ENCODE measurements at places on chromosomes 1 and 21. TPM values are rescaled to one million over a fixed set of nuclear protein-coding genes. Genes with fewer than 3 reads are reported as not detected.

DNA sequence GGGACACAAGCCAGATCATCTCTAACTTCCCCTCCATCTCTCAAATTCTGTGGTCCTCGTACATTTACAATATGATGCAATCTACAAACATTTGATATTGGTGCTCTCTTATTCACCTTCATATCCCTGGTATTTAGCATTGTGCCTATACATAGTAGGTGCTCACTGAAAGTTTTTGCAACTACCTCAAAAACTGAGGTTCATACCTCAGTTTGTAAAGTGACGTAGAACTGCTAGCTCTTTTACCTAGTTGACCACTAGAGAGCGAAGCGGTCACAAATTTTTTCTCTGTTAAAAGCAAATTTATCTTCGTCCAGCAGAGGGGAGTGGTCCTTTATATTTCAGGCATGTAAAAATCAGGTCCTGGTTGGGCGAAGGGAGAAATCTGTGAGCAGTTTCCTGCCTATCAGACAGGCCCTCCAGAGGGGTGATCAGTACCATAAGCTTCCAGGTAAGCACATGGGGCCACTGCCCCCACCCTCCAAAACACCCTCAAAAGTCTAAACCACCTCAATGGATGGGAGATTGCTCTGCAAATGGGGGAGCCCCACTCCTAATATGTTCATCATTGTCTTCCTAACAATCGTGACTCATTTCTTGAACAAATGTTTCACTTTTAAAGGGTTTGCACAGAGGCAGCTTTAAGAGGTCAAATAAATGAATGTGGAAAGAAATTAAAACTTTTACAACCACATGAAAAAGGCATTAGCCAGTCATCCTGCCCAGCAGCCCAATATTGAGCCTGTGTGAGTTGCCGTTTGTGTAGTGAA lies 10.6 kb upstream of the HLCS start:
- DNase-seq, result no peak

- DNase-seq, result no peak
Observed at GRCh38 chr21:31686272-31686915, 26.9 kb downstream of the SOD1 start.

DNA sequence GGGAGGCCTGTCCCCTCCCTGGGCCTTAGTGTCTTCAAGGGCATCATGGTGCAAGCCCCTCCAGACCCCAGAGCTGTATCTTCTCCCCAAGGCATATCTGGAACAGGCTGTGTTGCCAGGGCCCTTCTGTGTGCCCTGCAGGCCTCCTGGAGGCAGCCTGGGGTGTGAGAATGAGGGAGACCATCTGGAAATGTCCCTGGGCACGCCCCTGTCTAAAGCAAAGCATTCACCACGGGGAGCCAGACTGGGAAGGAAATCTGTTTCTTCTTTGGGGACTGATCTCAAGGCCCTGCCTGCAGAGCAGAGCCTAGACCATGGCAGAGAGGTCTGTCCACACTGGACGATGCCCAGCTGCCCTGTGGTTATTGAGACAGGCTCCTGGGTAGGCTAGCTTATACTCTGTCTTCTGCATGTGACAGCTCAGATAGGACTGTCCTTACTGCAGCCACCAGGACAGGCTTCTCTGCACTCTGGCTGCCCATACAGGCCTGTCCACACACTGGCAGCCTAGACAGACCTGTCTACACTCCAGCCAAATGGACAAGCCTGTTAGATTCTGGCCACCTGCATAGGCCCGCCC lies 24.6 kb downstream of the PODN start:
- DNase-seq, result no peak

- no peak for DNase-seq
Observed at GRCh38 chr1:237293804-237294203, 251.8 kb downstream of the RYR2 start.

DNA sequence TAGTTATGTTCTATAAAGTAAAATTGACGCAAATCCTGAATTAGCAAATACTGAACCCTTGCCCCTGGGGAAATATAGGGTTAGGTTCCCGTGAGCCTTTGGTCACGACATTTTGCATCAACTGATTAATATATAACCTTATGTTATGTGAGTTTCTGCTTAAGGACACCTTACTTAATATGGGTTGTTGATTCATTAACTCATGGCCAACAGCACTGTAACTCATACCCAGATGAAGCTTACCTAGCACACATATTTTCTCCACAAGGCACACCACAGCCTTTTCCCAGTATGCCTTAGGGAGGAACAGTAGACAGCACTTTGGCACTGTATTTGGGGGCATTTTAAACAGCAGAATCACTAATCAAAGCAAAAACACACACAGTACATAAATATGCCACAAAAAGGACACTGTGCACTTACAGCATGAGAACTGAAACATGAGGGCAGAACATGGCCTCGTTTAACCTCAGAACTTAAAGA lies 15.1 kb downstream of the INAVA start:
- no peak for DNase-seq

DNA sequence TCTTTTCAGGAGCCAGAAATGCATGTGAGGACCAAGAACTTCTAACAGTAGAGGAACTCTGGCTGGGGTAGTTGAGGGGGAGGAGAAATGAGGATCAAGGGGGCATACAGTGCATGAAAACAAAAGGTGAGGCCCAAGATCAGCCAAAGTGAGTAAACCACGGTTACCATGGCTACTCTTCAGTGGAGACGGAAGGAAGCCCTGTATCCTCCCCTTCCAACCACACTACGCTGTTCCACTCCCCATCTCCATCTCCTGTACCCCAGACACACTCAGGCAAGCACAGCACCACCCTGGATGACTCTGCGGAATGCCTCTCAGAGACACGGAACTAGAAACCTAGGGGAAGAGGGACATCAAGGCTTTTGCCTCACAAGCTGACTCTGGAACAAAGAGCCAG lies 157.6 kb upstream of the CAMK1G start:
- DNase-seq, result no peak

GRCh38 chr1:215833941-215834729 lies 267.0 kb downstream of the KCTD3 start:
- DNase-seq, result no peak

DNA sequence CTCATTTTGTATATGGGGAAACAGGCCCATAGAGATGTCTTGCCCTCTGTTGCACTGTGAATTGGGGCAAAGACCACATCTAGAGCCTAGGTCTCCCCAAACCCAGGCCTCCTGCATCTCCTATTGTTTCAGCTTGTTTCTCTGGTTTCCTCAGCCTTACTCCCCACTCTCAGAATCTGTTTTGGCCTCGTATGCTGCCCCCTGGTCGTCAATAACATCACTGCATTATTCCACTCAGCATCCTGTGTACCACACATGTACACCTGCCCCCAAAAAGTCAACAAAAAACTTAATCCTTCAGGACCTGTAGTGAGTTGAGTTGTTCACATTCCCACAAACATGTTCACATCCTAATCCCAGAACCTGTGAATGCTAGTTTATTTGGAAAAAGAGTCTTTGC lies 184.8 kb downstream of the BRINP2 start:
- DNase-seq, result no peak

DNA sequence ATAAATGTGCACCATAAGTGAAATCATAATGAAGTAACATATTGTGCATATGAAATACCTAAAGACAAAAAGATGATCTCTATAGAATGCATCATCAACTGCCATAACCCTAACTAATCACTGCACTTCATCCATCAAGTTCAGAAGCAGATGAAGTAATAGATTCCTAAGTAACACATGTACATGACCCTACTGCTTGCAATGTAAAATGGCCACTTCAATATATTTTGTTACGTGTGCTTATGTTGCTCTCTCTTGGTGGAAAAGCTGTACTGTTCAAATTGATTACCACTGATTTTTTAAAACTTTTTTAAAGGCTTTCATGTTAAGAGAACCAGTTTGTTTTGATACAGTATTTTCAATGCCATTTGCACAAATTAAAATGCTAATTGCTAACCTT lies 141.8 kb downstream of the TTLL7 start:
- DNase-seq, result no peak

GRCh38 chr21:46009951-46010705 lies 28.6 kb downstream of the COL6A1 start:
- DNase-seq, result no peak

DNA sequence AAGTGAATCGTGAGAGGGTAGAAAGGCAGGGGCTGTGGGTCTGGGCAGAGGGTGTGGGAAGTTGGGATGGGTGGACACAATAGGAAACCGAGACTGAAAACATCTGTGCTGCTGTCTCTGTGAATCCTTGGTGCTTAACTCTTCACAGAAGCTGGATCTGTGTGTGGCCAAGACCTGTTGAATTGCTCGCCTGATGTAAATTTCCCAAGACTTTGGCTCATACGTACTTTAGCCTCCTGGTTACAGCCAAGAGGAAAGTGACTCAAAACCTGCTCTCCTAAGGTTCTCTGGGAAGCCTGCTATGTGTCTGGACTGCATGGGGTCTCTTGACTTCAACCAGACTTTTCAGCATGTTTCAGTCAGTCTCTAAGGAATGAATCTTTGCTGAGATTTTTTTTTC lies 270.3 kb downstream of the RWDD3 start:
- DNase-seq, result no peak

- no peak for DNase-seq
Observed at GRCh38 chr1:80293818-80294217, 1287.3 kb upstream of the ADGRL4 start.

DNA sequence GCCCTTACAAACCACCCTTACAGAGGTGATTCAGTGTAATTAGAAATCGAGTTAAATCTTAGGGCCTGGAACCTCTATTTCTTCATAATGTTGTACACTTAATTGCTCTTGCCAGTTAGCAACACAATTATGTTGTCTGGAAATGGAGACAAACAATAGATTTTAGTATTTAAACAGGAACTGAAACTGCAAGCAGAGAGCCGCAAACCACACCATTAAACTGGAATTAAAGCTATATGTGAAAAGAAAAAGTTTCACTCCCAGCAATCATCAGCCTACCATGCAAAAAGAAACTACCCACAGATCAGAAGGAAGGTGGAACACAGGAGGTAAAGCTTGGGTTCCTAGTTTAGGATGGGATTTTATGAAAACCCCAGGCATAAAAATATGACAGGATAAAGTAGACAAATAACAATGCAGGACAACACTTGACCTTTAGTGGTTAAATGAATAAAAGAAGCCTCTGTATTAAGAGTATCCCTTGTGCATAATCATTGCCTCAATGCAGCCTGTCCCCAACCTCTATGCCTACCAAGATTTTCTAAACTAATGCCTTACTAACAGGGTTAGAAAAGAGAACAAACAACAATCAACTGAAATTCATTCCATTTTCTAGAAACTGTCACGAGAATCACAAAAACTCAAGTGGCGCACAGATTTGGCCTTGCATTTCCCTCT lies 304.3 kb upstream of the ESRRG start:
- no peak for DNase-seq

DNA sequence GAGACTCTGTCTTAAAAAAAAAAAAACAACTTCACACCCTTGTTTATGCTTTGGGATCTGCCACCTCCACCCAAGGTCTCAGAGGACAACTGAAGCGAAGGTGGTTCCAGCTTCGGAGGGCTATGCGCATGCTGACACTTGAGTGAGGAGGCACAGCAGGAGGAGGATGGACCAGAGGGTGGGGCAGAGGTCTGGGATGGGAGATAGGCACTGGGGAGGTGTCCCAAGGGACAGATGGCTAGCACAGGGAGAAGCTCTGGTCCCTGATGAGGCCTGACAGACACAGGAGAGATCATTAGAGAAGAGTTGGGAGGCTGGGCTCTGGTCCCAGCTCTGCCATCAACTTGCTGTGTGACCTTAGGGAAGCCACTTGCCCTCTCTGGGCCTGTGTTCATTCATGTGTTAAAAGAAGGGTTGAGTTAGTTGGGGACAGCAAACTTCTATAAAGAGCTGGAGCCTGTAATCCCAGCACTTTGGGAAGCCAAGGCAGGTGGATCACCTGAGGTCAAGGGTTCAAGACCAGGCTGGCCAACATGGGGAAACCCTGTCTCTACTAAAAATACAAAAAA lies 16.8 kb downstream of the E2F2 start:
- no peak for DNase-seq

DNA sequence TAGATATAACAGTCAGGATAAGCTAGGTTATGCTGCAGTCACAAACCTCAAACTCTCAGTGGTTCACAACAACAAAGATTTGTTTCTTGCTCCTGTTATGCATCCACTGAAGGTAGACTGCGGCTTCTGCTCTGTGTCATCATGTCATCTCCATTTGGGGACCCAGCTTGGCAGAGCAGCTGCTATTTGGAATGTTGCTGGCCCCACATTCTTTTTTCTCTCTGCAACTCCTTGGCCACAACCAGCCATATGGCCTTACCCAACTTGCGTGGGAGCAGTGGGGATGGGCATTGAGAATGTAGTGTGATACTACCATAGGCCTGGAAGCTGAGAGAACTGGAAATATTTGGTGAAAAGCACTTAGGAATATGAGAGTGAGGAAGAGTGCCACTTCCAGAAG lies 26.4 kb downstream of the AGO4 start:
- DNase-seq, result no peak

DNA sequence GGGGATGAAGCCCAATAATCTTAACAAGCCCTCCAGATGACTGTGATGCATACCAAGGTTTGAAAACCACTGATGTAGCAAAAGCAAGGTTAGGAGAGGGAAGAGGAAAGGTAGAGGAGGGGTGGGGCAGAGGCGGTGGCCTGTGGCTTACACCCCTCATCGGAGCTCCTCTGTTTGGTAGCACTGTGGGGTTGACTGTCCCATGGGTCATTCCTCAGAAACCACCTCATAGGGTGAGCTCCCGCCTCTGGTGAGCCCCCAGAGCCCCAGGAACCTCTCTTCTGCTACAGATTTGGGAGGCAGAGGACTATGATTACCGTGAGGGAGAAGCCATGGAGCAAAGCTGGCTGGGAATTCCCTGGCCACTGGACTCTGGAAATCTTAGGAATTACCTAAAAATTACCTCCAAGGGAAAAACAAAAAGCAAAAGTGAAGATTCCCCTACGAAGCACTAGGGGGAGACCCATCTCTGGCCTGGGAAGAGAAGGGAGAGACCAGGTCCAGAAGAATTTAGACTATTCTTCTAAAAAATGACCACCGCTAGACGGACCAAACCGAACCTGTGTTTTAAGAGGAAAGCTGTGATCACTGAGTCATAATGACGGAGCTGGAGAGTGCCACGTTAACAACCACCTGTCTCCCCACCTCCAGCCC lies 1.5 kb upstream of the RASSF5 start:
- no peak for DNase-seq

Gene CHI3L1
- 0.32 TPM for total RNA-seq

Gene ROR1
- 8.6 TPM for total RNA-seq

Gene DDX20
- total RNA-seq, result 5.8 TPM

Gene FCGR1A
- 0.46 TPM for total RNA-seq

Gene RUNX3
- 1.0 TPM for total RNA-seq

Gene HJV
- 88.1 TPM for total RNA-seq

Gene CAMK1G
- not detected for total RNA-seq
